KBM-7 (cell line): ENCODE measurements at places on chromosomes 7 and 10.

GRCh38 chr10:96740579-96741281, 20.4 kb upstream of the PIK3AP1 start:
- peak; percentile 93 for DNase-seq

DNA sequence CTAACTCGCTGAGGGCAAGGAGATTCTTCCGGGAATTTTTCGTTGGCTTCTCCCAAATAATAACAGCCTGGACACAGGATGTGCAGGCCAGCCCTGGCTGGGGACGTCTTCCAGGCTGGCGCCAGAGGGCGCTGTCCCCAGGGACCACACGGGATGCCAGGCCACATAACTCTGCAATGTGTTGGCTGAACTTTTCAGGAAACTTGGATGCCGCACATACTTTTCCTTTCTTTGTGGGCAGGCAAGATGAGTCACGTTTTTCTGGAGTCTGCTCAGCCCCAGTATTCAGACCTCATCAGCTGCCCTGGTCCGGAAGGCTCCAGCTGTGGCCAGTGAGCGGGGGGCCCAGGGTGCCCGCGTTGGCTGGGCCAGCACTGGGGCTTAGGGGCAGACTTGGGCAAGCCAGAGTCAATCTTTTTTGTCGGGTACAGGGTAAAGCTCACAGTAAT, 122.7 kb downstream of the PRKAG2 start:
- DNase-seq: peak; percentile 57

GRCh38 chr7:24778543-24779282, 21.4 kb upstream of the GSDME start:
- peak; percentile 23 for DNase-seq

DNA sequence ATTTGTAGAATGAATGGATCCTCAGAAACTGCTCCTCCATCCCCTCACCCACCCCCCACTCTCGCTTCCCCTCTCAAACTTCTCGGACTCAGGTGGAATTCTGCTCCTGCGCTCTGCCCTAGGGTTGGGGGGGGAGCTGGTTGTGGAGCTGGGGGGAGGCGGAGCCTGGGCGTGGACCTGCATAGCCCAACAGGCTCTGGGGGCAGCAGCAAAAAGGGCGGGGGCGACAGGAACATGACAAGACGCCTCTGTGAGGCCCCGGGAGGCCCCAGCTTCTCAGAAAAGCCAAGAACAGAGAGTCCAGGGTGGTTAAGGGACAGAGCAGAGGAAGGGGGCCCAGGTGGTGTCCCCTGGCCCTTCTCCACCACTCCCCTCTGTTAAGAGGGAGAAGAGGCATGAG, 3.5 kb downstream of the TSC22D4 start:
- no peak for DNase-seq

DNA sequence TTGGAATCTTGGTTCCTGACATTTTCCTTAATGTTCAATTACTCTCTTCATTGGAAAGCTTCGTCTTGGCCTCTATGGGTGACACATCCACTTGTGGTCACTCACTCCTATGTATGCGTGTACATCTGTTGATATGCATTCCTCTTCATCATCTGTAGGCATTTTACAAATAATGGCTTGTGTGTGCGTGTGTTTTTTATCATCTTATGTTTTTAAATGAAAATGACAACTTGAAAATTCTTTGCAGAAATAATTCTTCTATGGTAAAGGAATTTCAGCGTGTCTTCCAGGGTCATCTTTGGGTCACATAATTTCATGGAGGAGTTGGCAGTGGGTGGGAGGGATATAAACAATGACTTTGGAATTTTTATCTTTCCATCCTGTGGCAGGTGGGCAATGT, 925.1 kb downstream of the LRMDA start:
- no peak for DNase-seq

DNA sequence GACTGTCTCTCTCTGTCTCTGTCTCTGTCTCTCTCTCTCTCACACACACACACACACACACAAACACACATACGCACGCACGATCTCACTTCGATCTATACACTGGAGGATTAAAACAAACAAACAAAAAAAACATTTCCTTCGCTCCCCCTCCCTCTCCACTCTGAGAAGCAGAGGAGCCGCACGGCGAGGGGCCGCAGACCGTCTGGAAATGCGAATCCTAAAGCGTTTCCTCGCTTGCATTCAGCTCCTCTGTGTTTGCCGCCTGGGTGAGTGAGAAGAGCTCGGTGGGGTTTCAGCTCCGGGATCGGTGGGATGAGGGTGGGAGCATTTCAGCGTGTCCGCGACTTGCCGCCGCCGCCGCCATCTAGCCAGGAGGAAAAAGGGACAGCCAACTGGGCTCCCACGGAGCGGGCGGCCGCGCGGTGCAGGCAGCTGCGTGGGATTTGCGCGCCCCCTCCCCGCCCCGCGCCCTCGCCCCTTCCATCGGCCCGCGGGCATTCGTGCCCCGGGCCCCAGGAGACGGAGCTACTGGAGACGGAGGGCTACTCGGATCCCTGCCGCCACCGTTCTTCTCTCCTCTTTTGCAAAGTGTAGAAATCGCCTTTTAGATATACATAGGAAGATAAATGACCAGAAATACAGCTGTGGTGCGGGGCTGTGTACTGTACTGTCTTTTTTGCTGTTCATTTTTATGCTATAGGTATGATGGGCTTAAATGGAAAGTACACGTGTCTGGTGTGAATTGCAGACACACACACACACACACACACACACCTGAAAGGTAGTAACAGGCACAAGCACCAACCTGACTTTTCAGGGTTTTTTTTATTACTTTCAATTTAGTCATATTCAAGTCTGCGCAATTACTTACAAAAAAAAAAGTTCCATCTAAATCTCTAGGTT, 581 bp downstream of the PTPRZ1 start:
- no peak for DNase-seq

DNA sequence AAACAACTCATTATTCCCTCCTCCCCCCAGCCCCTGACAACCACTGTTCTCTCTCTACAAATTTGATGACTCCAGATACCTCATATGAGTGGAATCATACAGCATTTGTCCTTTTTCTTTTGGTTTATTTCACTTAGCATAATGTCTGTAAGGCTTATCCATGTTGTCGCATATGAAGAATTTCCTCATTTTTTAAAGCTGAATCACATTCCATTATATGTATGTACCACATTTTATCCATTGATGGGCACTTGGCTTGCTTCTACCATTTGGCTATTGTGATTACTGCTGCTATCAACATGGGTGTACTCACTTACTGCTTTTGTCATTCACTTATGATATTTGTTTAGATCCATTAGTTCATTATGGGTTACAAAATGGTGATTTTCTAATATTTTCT, 112.8 kb downstream of the BUB3 start:
- no peak for DNase-seq

DNA sequence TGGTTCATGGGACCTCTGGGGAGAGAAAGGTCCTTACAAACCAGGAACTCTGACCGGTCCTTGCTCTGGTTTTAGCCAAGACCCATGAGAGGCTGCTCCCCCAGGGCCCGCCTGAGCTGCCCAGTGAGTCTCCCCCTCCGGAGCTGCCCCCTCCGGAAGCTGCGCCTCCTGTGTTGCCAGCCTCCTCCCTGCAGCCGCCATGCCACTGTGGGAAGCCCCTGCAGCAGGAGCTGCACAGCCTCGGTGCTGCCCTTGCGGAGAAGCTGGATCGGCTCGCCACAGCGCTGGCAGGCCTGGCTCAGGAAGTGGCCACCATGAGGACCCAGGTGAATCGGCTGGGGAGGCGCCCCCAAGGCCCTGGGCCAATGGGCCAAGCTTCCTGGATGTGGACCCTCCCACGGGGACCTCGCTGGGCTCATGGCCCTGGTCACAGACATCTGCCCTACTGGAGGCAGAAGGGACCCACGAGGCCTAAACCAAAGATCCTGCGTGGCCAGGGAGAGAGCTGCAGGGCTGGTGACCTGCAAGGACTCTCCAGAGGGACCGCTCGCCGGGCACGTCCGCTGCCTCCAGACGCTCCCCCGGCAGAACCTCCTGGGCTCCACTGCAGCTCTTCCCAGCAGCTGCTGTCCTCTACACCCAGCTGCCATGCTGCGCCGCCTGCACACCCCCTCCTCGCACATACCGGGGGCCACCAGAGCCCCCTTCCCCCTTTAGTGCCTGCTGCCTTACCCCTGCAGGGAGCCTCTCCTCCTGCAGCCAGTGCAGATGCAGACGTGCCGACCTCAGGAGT, 40.1 kb downstream of the ZNF467 start:
- no peak for DNase-seq

DNA sequence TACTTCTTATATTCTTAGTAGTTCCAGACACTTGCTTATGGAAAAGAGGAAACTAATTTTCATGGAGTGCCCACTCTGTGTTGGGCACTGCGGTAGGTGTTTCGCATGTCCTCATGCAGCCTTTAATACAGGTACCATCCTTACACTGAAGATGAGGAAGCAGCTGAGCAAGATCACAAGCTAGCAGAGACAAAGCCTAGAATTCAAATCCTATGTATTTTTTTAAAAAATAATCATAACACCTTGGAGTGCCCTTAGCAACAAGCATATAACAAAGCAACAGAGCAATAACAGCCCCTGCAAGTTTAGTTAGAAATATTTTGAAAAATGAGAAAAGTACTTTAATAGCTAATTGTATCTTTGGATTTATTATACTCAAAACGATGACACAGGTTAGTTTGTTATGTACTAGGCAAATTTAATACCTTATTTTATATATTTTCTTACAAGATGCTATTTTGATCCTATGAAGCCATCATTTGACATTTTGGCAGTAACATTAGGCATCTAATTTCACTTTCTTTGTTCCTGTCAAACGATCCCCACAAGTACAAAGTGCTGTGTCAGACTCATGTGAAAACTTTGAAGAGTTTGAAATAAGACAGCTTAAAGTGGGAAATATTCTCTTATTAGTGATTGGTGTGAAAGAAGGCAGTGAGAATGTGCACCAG, 245.8 kb downstream of the CDK14 start:
- no peak for DNase-seq

DNA sequence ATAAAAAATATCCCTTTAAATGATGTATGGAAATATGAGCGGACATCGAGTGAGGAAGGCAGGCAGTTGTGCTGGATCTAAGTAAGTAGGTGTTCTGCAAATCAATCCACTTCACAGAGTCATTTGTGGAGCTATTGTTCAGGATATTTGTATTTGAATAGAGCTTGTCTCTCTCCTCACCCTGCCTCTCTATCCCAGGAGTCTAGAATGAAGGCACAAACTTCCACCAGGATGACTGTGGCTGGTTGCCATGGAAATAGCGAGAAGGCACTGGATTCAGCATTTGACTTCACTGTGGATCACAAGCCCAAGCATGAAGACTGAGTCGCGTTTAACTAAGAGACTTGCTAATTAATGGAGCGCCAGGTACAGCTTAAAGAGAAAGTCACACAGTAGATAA, 53.2 kb downstream of the NPY start:
- DNase-seq: no peak

- peak; percentile 73 for DNase-seq
Measured at GRCh38 chr10:123135415-123136141, at the start of gene HMX3. HMX3 (plus strand) TSS chr10:123135970; CDS start chr10:123136051, 81 bp downstream.

DNA sequence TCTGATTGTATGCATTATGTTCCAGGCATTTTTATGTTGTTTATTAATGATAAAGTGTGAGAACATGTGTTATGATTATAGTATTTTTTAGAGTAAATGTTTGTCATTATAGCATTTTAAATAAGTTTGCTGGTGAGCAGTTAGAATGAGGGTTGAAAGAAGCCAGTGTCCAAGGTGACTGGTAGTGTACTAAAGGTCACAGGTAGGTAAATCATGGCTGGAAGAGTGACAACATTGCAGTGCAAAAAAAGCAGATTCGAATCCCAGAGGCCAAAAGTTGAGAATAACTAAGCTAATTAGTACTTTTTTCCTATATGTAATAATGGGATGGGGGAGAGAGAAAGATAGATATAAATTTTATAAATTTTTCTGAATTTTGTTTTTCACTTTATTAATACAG, 44.0 kb downstream of the RSBN1L start:
- DNase-seq: no peak
